ENCODE measurements at places on chromosomes 6 and 20.

DNA sequence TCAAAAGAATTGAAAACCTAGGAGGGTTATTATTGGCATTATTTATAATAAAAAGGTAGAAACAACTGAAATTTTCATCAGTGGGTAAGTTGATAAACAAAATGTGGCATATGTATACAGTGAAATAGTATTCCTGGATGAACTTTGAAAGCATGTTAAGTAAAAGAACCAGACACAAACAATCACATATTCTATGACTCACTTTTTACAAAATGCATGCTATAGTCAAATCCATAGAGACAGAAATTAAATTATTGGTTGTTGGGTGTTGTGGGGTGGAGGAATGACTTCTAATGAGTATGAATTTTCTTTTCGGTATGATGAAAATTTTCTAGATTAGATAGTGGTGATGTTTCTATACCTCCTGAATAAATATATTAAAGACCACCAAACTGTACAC is 94.6 kb downstream of the LRRC1 start:
- DNase-seq: no peak

DNA sequence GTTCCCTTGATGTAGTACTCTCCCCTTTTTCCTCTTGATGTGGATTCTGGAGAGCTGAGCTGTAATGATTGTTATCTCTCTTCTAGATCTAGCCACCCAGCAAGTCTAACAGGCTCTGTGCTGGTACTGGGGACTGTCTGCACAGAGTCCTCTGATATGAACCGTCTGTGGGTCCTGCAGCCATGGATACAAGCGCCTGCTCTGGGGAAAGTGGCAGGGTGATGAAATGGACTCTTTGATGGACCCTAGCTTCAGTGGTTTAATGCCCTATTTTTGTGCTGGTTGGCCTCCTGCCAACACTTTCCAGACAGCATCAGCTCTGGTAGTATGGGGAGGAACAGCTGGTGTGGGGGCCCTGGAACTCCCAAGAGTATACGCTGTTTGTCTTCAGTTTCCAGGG is 216.3 kb downstream of the ADGRG6 start:
- DNase-seq: peak; percentile 69

- no peak for DNase-seq
Observed at GRCh38 chr6:24284006-24284405, 73.9 kb downstream of the DCDC2 start.

DNA sequence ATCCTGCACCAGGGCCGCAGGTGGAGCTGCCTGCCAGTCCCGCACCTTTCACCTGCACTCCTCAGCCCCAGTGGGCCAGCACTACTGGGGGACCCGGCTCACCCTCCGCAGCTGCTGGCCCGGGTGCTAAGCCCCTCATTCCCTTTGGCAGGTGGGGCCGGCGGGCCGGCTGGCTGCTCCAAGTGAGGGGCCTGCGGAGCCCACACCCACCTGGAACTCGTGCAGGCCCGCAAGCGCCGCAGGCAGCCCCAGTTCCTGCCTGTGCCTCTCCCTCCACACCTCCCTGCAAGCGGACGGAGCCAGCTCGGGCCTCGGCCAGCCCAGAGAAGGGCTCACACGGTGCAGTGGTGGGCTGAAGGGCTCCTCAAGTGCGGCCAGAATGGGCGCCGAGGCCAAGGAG is 199.0 kb upstream of the HS3ST5 start:
- DNase-seq: no peak

DNA sequence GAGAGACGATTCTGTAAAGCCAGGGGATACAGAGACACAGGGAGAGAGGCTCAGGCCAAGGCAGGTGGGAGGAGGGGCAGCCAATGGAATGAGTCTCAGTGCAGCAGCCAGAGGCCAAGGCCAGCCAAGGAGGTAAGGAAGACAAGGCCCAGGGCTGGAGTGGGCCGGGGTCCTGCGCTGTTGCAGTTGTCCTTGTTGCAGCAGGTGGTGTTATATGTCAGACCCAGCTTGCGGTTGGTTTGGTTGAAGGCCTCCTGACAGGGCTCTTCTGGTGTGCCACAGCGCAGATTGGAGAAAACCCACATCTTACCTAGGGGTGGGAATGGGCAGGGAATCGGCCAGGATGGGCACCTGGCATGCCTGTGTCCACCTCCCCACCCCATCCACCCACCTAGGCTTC is 2.5 kb downstream of the LY6G6C start:
- no peak for DNase-seq

- DNase-seq: no peak
Observed at GRCh38 chr6:118659513-118660217, 8.3 kb upstream of the CEP85L start.

- DNase-seq: peak; percentile 80
Observed at GRCh38 chr20:44552950-44553908, 29.1 kb upstream of the PKIG start.

GRCh38 chr20:51249215-51249614 is 226.3 kb upstream of the KCNG1 start:
- no peak for DNase-seq

DNA sequence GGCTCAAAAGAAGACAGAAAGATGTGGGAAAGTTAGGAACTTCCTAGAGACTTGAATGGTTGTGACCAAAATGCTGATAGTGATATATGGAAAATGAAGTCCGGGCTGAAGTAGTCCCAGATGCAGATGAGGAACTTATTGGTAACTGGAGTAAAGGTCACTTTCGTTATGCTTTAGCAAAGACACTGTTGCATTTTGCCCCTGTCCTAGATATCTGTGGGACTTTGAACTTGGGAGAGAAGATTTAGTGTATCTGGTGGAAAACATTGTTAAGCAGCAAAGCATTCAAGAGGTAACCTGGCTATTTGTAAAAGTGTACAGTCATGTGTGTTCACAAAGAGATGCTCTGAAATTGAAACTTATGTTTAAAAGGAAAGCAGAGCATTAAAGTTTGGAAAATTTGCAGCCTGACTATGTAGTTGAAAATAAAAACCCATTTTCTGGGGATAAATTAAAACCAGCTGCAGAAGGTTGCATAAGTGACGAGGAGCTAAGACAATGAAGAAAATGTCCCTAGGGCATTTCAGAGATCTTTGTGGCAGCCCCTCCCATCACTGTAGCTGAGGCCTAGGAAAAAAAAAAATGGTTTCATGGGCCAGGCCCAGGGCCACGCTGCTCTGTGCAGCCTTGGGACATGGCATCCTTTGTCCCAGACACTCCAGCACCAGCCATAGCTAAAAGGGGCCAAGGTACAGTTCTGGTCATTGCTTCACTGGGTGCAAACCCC is 1692.2 kb downstream of the HACE1 start:
- no peak for DNase-seq

DNA sequence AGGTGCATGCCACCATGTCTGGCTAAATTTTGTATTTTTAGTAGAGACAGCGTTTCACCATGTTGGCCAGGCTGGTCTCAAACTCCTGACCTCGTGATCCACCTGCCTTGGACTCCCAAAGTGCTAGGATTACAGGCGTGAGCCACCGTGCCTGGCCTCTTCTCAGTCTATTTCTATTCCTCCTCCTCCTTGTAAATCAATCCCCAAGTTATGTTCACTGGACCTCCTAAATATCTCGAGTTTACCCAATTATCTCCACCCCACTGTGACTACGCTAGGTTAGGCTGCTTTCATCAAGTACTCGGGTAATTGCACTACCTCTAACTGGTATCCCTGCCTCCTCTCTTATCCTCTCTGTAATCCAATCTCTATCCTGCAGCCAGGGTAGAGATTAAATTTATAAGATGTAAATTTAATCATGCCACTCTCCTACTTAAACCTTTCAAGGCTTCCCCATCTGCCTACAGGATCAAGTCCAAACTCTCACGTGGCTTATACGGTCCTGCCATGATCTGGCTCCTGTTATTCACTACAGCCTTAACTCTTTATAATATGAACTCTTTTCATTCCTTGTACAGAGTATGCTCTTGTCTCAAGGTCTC is 837 bp upstream of the MAD2L1BP start:
- DNase-seq: no peak

GRCh38 chr20:33466303-33466646 is 22.7 kb upstream of the SNTA1 start:
- DNase-seq: no peak

DNA sequence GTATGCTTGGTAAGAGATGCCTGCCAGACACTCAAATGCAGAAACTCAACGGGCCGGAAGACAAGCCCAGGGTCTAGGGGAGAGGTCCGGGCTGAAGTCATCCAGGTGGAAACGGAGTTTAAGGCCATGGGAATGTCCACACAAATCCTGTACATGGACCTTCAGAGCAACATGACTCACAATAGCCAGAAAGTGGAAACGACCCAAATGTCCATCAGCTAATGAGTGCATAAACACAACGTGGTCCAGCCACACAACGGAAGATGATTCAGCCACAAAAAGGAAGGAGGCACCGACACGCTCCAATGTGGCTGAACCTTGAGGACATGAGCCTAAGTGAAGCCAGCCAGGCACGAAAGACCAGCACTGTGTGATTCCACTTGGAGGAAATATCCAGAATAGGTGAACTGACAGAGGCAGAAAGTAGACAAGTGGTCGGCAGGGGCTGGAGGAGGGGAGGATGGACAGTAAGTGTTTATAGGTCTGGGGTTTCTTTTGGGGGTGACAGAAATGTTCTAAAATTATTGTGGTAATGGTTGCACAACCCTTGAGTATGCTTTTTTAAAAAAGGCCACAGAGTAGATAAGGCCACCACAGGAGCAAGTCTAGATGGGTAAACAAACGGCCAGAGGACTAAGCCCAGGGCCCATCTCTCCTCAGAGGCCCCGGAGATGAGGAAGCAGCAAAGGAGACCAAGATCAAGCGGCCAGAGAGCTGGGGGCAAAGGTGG is 105.6 kb downstream of the PREX1 start:
- no peak for DNase-seq

- peak; percentile 86 for DNase-seq
Observed at GRCh38 chr6:35297601-35298481, at the start of gene DEF6. DEF6 (plus strand) TSS chr6:35297818; CDS start chr6:35297857, 39 bp downstream.

- no peak for DNase-seq
Observed at GRCh38 chr6:158999154-158999665, 792 bp downstream of the RSPH3 start.

DNA sequence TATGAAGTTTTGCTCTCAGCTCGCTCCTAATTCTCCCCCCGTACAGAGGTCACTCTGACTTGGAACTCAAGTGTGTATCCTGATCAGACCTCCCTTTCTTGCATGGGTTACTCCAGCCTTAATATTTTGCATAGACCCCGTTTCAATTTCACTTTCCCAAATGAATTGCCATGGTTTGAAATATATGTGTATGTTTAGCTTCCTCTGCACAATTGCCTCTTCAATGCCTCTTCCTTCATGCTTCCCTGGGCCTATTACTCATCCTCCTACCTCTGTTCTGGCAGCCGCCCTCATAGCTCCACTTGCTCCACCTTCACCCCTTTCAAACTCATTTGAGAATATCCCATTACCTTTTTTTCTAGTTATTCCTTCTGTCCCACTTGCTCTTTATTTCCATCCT is 90.0 kb upstream of the SAMD5 start:
- DNase-seq: no peak

DNA sequence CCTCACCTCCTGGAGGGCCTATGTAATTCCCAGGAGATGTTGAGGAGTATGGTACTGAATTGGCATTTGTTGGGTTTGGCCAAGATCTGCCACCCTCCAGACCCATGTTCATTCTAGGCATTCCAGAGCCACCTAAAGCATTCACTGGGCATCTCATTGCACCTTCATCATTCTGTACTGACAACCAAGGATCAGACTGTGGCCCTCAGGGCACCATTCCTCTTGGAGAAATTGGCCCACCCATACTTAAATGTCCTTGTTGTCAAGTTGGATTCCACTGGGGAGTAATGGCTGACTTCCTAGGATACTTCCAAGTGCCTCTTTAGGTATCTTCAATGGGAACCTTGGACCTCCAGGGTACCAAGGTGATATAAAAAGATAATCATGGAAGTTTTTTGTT is 16.8 kb upstream of the IBTK start:
- DNase-seq: no peak

GRCh38 chr6:111416529-111416928 is 66.5 kb downstream of the REV3L start:
- no peak for DNase-seq

DNA sequence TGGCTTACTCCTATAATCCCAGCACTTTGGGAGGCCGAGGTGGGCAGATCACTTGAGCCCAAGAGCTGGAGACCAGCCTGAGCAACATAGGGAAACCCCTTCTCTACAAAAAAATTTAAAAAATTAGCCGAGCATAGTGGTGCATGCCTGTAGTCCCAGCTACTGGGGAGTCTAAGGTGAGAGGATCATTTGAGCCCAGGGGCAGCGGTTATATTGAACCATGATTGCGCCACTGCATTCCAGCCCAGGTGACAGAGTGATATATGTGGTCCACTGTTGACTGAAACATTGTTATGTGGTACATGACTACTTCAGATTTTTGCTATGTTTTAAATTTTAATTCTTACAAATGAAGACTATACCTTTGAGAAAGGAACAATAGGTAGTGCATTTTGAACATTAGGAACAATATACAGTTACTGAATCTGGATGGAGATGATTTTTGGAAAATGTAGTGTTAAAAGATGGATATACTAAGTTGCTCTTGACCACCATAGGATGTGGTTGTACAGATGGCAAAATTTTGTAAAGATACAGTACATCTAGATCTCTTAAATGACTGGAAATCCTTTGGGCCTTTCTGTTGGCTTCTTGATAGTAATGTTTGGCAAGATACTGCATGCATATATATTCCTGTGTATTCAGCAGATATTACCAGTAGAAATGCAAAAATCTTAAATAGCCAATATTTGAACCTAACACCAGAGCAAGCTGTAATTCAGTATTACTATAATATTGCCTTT is 35.9 kb downstream of the MAPK14 start:
- DNase-seq: no peak

DNA sequence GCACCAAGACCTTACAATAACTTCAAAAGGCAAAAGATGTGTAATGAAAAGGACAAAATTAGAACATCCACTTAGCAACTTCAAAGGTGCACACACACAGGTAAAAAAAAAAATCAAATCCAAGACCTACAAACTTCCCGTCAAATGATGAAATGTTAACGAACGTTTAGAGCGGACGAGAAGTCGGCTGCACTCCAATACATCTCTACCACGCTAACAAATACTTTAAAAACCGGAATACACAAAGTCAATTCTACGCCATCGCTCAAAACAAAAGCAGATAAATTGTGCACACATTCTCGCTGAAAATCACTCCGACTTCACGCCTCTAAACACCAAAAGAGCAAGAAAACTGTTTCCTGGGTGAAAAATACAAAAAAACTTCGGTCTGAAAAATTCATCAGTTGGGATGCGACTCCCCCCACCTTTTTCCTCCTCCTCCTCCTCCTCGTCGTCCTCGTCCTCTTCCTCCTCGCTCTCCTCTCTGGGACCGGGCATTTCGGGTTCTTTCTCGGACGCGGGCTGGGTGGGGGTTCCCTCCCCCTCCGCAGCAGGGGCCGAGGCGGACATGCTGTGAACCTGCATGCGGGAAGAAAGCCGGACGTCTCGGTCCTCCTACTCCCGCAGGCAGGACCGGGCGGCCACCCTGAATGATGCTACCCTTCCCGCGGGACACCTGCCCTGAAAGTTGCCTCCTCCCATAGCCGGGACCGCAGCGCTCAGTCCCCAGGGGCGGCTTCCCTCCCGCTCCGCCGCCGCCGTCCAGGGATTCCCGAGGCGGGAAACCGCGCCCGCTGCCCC is 712 bp downstream of the DEK start:
- DNase-seq: peak; percentile 80
